Calu3 (cell line): ENCODE measurements at places on chromosomes 6 and 20.

DNA sequence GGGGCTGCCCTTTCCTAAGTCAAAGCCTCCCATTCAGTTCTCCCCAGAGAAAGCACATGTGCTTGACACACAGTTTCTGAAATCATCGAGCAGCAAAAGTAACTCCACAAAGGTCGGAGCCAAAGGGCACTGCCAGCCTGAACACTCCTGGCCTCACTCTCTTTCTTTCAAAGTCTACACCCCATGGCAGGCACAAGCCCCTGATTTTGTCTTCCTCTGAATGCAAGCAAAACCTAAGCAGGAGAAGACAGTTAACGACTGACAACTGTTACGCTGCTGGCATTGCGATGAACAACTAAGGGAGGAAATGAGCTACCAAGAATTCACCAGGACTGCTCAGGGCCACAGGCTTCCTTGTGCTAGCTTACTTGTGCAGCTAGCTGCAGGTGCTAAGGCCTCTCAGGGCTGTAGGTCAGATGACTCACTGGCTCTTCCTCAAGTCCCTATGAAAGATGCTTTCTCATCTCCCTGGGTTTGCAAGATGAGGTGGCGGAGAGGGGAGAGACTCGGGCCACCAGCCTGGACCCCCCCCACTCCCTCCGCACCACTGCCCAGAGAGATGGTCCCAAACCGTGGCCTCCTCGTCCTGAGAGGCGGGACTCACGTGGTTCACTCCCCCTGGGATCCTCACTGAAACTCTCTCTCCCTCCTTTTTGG is 208.2 kb downstream of the DLL1 start:
- H3K4me1 ChIP-seq, result no peaks in the 10 kb centered on the region
- H3K27me3 ChIP-seq, result peaks cover 30% of the 10 kb centered on the region
- H3K4me3 ChIP-seq, result no peak overlapping the region
- no peak overlapping the region for H3K27ac ChIP-seq

DNA sequence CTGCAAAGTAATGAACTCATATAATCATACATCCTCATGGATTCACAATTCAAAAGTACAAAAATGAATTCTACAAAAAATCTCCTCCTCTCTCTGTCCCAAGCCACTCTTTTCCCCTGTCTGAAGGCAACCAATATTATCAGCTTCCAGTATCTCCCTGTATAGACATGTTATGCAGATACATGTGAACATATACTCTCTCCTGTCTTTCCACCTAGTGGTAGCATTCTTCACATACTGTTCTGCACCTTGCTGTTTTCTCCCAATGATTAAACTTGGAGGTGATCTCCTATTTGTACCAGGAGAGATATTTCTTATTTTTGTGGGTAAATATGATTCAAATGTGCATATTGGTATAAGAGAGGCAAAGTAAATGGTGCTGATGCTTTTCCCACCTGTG is 416.4 kb downstream of the EPM2A start:
- H3K27me3 ChIP-seq, result no peaks in the 10 kb centered on the region
- no peak overlapping the region for H3K27ac ChIP-seq
- DNase-seq, result no peak
- no peaks in the 10 kb centered on the region for H3K4me1 ChIP-seq
- H3K36me3 ChIP-seq, result no peaks in the 10 kb centered on the region

DNA sequence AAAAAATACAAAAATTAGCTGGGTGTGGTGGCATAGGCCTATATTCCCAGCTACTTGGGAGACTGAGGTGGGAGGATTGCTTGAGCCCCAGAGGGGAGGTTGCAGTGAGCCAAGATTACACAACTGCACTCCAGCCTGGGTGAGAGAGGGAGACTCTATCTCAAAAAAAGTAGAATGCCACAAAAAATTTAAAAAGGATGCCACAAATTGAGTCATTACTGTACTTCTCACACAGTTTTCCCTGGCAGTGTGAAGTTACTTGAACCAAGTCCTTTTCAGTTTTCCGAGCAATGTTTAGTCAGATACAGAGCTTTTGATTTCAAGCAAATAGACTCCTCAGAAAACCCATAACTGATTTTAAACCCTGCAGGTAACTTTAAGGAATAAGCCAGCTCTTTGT is 53.3 kb downstream of the TNFRSF21 start:
- H3K4me1 ChIP-seq, result peaks cover 26% of the 10 kb centered on the region
- H3K4me3 ChIP-seq, result no peak overlapping the region
- H3K27ac ChIP-seq, result no peak overlapping the region
- H3K27me3 ChIP-seq, result no peaks in the 10 kb centered on the region
- DNase-seq, result no peak

DNA sequence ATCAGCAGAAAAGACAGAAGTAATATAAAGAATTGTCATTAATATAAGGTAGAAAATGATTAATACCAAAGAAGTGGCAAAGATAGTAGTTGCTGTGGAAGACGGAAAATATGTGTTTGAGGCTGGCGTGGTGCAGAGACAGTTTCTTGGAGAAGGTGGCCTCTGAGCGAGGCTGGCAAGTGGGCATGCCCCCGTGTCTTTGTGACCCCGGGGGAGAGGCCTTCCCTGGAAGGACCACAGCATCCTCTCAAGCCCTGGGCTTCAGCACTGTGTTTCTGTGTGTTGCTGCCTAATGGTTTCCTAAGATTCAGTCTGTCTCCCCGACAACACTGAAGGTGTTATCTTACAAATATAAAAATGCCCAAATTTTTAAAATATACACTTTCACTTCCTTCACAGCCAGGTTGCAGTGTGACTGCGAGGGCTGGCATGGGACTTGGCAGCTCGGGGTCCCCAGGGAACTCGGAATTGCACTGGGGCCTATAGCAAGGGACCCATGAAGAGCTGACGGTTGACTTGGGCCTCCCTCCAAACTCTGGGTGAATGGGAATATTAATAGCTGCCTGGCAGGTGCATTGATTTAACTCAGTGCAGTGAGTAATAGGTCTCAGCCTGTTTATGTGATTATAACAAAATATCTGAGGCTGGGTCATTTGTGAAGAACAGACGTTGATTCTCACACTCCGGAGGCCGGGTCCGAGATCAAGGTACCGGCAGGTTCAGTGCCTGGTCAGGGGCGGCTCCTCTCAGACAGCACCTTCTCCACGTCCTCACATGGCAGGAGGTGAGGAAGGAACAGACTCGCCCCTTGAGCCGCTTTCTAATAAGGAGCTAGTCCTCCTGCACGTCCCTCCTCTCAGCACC is 47.4 kb upstream of the AFDN start:
- DNase-seq, result no peak
- no peaks in the 10 kb centered on the region for H3K27me3 ChIP-seq
- no peaks in the 10 kb centered on the region for H3K36me3 ChIP-seq

GRCh38 chr20:9912858-9913434 is 74.1 kb upstream of the PAK5 start:
- H3K4me3 ChIP-seq, result no peak overlapping the region
- H3K4me1 ChIP-seq, result peaks cover 8% of the 10 kb centered on the region
- no peak overlapping the region for H3K27ac ChIP-seq
- H3K36me3 ChIP-seq, result no peaks in the 10 kb centered on the region

GRCh38 chr20:48690888-48691287 is 136.9 kb downstream of the PREX1 start:
- no peak overlapping the region for H3K4me3 ChIP-seq
- H3K36me3 ChIP-seq, result no peaks in the 10 kb centered on the region
- peaks cover 43% of the 10 kb centered on the region for H3K27me3 ChIP-seq
- DNase-seq, result peak; percentile 37

DNA sequence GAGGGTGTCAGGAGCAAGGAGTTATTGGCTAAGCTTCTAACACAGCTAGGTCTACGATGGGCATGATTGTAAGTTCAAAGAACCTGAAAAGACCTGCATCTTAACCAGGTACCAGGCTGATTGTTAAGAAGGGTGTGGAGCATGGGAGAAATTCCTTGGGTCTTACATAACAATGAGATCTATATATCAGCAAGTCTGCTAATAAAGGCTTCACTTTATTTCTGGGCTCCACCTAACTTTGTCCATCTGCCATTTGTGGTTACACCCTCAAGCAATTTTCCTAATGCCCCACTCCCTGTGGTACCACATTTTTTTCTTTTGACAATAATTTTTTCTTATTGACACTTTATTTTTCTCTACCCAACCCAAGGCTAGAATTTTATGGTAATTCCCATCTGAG is 223.5 kb upstream of the JAG1 start:
- no peak for DNase-seq
- no peaks in the 10 kb centered on the region for H3K36me3 ChIP-seq
- H3K4me1 ChIP-seq, result peaks cover 6% of the 10 kb centered on the region
- H3K27me3 ChIP-seq, result no peaks in the 10 kb centered on the region

DNA sequence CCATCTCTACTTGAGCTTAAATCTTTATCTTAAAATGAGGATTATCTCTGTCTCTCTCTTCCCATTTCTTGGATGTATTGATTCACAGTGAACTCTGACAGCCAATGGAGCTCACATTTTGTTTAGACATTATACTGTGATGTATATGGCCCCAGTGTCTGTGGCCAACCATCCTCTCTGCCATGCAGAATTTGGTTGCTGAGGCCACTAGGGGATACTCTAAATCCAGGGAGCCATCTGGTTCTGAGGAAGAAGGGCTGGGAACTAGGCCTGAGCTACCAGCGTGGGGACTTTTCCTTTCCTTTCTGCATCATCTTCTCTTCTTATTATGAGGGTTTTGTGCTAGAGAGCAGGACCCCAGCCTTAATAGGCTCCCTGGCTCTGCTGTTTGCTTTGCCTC is 59.1 kb upstream of the RIPOR2 start:
- no peaks in the 10 kb centered on the region for H3K36me3 ChIP-seq
- H3K27ac ChIP-seq, result no peak overlapping the region
- no peak for DNase-seq
- peaks cover 34% of the 10 kb centered on the region for H3K4me1 ChIP-seq

- H3K4me3 ChIP-seq, result no peak overlapping the region
- H3K4me1 ChIP-seq, result peaks cover 28% of the 10 kb centered on the region
- H3K36me3 ChIP-seq, result no peaks in the 10 kb centered on the region
- no peak for DNase-seq
- H3K27me3 ChIP-seq, result peaks cover 19% of the 10 kb centered on the region
These were observed 68.2 kb upstream of the AFDN start for GRCh38 chr6:167758309-167759023.

DNA sequence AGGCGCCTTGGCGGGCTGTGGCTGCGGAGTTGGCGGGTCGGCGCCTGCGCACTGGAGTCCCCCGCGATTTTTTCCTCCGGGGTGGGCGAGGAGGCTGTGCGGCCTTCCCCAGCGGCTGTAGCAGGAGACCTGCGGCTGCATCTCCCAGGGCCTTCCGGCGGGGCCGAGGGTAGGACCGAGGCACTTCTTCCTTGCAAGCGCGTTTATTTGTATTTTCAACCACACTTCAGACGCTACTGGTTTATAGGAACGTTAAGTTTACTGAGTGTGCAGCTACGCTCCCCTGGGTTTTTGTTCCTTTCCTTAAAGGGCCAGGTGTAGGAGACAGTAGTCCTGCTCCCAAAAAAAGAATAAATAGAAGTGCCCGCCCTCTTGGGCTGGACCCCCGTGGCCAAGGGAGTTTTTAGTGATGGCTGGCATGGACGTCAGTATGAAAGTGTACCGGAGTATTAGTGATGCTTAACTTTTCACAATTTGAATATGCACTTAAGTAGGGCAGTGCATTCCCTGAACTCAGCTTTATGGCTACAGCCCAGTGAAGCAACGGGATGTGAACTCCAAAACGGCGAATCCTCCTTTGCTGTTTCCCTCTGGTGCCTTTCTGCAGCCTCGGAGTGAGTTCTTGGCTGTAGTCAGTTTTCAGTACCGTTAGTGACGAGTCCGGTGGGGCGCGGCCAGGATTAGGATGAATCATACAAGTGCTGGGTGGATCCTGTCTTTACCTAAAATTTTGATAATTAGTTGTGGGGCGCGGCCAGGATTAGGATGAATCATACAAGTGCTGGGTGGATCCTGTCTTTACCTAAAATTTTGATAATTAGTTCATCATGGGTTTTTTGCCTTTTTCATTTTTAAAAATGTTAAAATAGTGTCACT is 1.0 kb upstream of the FBXO5 start:
- peak overlapping the region; percentile 91 for H3K4me3 ChIP-seq
- peak overlapping the region; percentile 92 for H3K27ac ChIP-seq
- H3K4me1 ChIP-seq, result peaks cover 25% of the 10 kb centered on the region
- H3K27me3 ChIP-seq, result no peaks in the 10 kb centered on the region

DNA sequence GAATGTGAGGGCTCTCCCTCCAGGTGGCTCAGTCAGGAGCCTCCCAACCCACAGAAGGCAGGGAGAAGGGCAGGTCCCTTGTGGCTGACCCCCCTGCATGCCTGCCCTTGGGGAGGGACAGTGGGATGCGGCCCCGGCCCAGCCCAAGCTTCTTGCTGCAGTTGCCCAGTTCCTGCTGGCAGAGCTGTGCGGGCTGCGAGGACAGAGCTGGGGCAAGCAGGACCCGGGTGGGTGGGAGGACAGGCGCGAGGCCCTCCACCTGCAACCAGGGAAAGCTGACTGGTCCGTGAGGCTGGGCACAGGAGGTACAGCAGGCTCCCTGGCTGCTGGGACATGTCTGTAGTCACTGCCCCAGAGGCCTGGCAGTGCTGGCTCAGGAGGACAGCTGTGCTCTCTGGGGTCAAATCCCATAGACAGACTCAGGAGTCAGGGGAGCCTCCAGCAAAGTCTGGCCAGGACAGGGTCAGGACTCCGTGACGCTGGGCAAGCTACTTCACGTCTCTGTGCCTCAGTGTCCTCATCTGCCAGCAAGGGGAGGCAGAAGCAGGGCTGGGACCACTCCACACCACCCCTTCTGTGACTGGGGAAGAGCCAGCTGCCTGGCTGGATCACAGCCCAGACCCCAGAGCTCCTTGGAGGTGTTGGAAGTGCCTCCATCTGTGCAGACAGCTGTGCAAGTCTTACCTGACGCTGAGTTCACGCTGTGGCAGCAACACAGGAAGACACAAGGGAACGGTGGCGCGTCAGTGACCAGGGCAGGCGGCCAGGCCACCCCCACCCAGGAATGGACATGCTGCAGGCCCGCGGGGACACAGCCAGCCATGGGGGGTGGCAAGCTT is 13.0 kb downstream of the UCKL1 start:
- H3K36me3 ChIP-seq, result peaks cover 94% of the 10 kb centered on the region
- no peak for DNase-seq
- H3K4me3 ChIP-seq, result no peak overlapping the region
